H9 (cell line): ENCODE measurements at places on chromosomes 1 and 21. TPM values are rescaled to one million over a fixed set of nuclear protein-coding genes. Genes with fewer than 3 reads are reported as not detected.

The RAD54L gene
- 43.4 and 46.8 TPM in 2 replicates for total RNA-seq

The KAZN gene
- 6.1 and 7.6 TPM in 2 replicates for total RNA-seq

The ST7L gene
- total RNA-seq: 15.4 and 16.0 TPM in 2 replicates

The DCDC2B gene
- total RNA-seq: not detected in 2 replicates

The MED8 gene
- total RNA-seq: 19.1 and 23.0 TPM in 2 replicates

The SLFNL1 gene
- 0.11 TPM in 1 of 2 replicates, not detected in the other for total RNA-seq

The LHX4 gene
- total RNA-seq: 1.9 and 2.0 TPM in 2 replicates

The OR2T2 gene
- not detected in 2 replicates for total RNA-seq

The TINAGL1 gene
- 2.5 TPM in 2 replicates for total RNA-seq
